Endodermal cell (in vitro differentiated cells): ENCODE measurements at places on chromosomes 13 and 19. TPM values are rescaled to one million over a fixed set of nuclear protein-coding genes. Genes with fewer than 3 reads are reported as not detected.

DNA sequence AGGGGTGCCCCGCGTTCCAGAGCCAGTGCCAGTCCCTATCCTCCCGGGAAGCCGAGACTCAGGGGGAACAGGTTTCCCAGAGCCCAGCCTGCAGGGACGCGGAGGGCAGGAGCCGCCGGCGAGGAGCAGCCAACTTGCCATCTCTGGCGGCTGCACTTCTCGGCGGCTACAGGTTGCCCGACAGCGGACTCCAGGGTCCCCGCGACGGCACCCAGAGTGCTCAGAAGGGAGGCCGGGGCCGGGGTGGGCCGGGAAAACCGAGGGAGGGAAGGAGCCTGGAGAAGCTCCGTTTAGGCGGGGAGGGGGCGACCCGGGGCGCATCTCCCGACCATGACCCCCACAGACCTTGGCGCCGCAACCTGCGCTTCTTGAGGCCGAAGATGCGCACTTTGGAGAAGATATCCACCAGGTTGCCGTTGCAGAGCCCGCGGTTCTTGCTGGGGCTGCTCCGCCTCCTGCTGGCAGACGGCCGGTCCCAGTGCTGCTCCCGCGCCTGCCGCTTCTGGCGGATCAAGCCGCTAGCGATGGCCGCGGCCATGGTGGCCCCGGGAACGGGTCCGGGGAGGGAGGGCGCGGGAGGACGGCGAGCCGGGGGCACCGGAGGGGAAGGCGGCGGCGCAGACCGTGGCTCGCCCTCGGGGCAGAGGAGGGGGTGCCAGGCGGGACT is 463.8 kb downstream of the ITGBL1 start:
- no peaks in the 10 kb centered on the region for H3K36me3 ChIP-seq
- H3K4me3 ChIP-seq: peak overlapping the region; percentile 68
- no peaks in the 10 kb centered on the region for H3K4me1 ChIP-seq
- no peak overlapping the region for H3K27ac ChIP-seq

The KPNA3 gene
- 59.0 and 60.2 TPM in 2 replicates for total RNA-seq

GRCh38 chr19:17137417-17137816 is 61.8 kb downstream of the MYO9B start:
- no peak overlapping the region for H3K4me3 ChIP-seq
- peaks cover 5% of the 10 kb centered on the region for H3K36me3 ChIP-seq
- H3K27ac ChIP-seq: no peak overlapping the region
- peaks cover 15% of the 10 kb centered on the region for H3K4me1 ChIP-seq
- no peak for DNase-seq

DNA sequence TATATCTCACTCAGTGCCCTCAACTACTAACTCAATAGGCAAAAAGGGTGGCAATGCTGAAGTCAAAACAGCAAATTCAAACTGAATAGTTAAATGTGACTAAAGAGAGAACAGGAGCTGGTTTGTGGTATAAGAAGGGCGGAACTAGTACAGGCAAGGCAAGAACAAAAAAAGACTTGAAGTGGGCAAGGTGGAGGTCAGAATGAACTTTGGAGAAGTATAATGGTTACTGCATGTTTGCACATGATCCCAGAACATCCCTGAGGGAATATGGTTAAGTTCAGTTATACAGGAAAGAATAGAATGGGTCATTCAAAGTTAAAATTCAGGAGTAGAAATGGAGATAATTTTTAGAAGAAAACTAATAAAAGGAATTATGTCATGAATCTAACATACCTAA is 85.5 kb downstream of the DIAPH3 start:
- H3K4me1 ChIP-seq: peaks cover 4% of the 10 kb centered on the region
- no peak overlapping the region for H3K27ac ChIP-seq
- no peaks in the 10 kb centered on the region for H3K27me3 ChIP-seq
- no peak for DNase-seq
- no peak overlapping the region for H3K4me3 ChIP-seq
- peaks cover 53% of the 10 kb centered on the region for H3K36me3 ChIP-seq
